Tongue (tissue), 3 donors: ENCODE measurements at places on chromosomes 11 and 22. TPM values are rescaled to one million over a fixed set of nuclear protein-coding genes. Genes with fewer than 3 reads are reported as not detected.
A peak's percentile ranks its signal among the peaks of the same experiment; 100 is the strongest.

DNA sequence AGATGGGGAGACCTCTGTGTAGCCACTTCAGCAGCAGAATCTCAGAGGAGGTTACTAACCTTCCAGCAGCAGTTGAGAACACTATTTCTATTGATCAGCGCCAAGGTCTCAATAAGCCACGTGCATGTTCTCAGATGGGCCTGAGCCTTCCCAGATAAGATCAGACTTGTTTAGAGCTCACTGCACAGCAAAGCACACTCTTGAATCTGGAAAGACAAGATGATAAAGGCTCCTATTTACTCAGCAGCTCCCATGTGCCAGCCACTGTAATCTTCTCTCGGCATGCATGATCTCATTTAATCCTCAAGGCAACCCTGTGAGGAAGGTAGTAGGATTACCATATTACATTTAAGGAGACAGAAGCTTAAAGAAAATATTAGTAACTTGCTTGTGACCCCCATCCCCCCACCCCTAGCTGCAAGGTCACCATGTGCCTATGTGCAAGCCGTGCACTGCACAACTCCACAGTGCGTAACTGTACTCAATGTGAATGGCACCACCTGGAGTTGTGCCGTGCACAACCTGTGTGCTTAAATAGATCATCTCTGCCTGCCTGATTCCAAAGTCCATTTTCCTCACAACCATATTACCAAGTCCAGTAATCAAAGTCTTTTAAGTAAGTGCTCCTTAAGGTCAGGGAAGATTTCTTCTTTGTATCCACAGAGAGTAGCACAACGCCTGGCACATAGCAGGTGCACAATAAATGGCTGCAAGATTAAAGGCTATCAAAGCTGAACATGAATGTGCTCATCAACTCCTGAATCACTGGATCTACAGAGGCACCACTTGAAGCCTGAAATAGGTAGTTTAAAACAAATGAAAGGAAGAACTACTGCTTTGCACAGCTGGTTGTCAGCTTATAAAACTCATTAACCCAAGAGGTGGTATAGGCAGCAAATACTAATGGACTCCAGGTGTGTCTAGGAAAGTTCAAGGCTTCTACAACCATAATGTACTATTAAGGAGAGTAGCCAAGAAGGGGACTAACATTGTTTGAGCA lies 293.8 kb downstream of the BUD13 start:
- DNase-seq = no peak

GRCh38 chr22:19756288-19757128 lies 4.1 kb upstream of the TBX1 start:
- DNase-seq = no peak

DNA sequence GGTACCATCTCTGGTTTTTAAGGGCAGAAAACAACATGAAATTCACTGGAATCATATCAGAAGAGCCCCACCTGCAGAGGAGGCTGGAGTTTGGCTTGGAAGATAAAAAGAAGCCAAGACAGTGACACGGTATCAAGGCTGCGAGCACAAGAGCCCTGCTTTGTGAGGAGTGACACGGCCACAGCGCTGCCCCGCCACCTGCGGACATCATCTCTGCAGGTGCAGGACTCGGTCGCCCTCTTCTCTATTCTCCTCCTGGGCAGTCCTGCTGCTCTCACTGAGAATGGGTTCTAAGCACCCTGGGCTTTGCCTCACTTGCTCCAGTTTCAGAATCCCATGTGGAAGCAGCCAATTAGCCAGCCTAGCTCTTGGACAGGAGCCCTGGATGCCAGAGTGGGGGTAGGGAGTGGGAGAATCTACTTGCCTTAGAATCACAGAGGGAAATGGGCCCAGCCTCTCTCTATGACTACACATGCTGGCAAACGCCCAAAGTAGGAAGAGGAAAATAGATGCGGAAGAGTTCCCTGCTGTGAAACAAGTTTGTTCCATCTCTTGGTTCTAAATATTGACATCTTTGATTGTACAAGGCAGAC lies 17.1 kb downstream of the APOL4 start:
- DNase-seq = peak; percentile 29

- no peak for DNase-seq
These were observed 122.6 kb upstream of the LMO1 start for GRCh38 chr11:8386134-8386864.

- no peak for DNase-seq
These were observed 23.4 kb downstream of the PANX1 start for GRCh38 chr11:94151903-94152677.

- no peak for DNase-seq
These were observed 21.7 kb downstream of the GRAMD4 start for GRCh38 chr22:46641811-46642266.

- DNase-seq = no peak
These were observed 42.3 kb upstream of the NFRKB start for GRCh38 chr11:129937592-129938238.

- no peak for DNase-seq
These were observed 45.0 kb upstream of the BIRC3 start for GRCh38 chr11:102272047-102272824.

DNA sequence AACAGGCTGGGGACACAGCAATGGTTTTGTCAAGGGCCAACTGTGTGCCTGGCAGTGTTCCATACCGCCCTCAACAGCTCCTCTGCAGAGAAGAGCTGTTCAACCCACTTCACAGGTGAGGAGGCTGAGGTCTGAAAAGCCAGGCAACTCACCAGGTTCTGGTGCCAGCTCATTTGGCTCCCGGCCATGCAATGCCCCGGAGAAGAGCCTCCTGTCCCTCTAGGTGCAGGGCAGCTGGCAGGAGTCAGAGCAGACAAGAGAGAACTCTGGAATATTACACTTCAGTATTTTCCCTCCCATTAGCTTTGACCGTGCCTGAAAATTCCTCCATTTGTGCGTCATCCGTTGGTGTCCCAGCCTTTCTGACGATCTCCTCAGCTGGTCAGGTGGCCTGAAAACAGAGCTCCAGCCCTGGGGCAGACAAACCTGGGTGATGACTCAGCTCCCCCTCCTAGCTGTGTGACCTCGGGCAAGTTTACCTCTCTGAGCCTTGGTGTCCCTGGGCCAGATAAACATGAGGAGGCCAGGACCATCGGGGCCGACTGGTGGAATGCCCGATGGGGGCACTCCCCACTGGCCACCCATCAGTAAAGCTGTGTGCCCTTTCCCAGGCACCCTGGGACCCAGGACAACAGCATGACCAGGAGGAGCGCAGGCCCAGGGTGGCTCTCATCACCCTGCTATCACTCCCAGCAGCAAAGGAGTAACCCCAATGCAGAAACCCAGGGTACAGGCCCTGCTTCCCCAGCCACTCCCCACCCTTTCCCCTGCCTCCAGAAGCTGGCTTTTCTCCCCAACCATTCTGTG lies 9.6 kb upstream of the C1QTNF6 start:
- DNase-seq = no peak

- DNase-seq = peak; percentile 84
These were observed 8.0 kb downstream of the TMEM86A start for GRCh38 chr11:18706330-18707243.

DNA sequence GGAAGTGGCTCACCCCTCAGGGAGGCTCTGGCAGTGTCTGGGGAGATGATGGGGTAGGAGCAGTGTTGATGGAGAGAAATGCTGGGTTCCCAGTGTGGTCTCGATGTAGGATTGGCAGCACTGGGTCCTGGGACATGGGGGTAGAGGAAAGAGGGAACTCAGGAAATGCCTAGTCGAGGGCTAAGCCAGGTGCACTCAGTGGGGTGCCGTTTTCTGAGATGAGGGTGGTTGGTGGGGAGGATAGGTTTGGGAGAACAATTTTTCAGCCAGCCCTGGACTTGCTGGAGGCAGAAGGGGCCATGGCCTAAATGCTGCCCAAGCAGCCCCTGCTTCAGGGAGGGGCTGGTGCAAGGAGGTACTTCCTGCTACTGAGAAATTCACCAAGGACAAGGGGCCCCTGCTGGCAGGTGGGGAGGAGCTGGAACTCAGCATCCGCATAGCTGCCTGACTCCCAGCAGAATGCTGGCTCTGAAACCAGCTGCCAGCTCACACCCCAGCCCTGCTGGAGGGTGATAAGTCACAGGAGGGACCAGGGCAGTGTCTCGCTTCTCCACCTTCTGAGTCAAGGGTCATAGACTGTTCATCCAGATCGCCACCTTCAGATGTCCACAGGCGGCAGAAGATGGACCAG lies 6.0 kb downstream of the CCDC157 start:
- DNase-seq = no peak

GRCh38 chr22:20396639-20397038 lies 2.7 kb downstream of the ZNF74 start:
- no peak for DNase-seq

DNA sequence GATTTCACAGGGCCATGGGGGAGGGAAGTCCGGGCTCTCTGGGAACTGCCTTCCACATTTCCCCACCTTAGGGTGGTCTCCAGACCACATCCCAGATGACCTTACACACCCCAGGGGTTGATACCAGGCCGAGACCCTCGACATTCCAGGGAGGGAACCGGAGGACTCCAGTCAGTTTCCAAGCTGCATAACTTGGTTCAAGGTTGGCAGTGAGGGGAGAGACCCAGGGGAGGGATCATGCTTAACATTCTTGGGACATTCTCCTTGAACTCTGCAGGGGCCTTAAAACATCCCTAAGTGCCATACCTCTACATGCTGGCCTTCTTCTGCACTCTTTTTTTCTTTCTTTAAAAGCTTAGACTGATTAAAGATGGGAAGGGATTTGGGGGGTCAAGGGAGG lies 251.0 kb downstream of the ST3GAL4 start:
- no peak for DNase-seq

DNA sequence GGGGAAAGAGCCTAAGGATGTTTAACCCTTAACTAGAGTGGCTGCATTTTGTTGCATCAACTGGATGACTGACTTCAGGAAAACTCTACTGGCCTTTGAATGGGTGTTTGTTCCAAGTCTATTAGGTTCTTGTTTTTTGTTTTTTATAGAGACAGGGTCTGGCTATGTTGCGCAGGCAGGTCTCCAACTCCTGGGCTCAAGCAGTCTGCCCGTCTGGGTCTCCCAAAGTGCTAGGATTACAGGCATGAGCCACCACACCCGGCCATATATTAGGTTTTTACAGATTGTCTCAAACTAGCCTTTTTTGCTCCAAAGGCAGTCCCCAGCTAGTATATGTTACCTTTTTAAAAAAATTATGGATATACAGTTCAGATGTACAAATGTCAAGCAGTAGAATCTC lies 1.1 kb downstream of the SMARCB1 start:
- DNase-seq = no peak

DNA sequence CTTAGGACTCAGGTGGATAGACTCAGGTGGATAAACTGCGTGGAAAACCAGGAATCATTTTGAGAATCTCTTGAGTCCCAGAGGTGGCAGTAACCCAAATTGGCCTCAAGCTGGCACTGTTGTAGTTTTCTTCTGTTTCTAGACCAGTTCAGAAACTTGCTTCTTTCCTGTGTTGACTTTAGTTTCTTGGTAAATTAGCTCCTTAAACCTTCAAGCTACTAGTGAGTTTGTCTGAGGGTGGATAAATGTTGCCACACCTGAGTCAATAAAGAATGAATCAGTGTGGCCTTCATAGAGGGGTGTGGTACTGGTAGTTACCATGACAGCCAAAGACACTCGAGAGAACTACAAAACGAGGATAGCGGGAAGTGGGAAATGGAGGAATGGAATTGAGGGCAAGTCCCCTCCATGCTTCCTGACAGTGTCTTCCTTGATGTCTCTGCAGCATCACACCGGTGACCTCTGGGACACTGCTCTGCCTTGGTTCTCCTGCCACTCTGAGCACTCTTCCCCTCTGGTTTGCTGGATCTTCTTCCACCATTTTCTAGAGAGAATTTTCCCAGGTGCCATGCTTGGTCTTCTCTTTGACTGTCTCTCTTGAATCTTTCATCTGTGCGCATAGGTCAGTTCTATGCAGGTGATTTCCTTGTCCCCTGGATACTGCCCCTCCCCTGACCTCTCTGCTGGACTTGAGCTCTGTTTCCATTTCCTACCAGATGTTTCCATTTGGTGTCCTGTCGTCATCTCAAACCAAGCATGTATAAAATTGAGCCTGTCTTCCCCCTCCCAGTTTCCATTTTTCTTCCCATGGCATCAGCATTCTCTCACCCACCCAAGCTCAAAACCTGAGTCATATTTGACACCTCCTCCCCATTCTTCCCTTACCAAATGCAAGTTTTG lies 7.2 kb downstream of the POLD4 start:
- DNase-seq = peak; percentile 62

DNA sequence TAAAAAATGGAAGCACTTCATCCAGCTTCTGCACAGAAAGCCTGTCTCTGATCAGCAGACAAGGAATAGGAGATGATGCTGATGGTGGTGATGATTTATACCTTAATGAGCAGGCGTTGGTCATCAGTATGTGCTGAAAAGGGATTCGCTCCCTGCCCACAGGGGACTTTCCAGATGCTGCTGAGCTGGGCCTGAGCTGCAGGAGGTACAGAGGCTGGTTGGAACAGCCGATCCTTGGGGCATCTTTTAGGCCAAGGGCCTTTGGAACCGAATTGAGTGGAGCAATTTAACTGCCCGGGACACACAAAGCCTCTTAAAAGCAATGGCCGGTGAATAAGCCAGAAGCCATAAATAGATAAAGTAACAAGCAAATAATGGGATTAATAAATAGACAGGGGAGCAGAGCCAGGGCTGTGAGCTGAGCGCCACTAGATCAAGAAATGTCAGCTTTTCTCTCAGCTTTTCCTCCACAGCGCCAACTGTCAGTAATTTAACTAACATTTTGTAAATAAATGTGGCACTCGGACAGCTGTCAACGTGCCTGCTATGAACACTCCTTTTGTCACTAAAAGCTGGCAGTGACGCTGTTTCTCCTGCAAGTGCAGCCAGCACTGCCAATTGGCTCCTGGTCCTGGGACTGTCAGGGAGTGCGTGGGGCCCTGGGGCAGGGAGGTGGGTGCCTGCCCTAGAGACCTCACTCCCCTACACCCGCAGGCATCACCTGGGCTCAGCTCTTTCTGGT lies 562.3 kb downstream of the NTM start:
- peak; percentile 51 for DNase-seq

DNA sequence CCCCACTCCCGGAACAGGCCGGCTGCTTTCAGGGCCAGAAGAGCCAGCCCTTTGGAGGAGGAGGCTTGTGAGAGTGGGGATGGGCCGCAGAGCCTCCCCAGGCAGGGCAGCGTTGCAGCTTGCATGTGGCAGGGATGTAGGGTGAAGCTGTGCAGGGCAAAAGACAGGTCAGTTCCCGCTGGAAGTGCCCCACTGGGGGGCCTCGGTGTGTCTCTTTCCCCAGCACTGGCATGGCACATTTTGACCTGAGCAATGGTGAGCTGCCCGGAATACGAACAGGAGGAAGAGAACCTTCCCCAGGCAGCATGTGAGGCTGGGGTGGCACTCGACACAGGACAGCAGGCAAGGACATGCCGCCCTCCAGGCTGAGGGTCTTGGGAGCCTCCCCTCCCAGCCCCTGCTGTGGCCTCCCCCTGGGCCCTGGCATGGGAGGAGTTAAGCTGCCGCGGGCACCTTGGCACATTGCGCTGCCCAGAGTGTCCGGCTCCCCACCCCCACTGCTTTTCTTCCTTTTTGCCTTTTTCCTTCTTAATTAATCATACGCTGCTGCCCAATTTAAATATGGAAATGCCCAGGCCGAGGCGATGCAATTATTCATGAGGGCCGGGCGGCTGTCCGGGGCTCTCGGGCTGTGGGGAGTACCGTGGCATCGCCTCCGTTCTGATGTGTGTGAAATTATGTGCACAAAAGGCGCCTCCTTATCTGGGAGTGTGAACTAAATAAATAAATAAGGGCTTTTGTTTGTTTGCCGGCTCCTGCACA lies 76.0 kb upstream of the WNT7B start:
- no peak for DNase-seq

APOL5 gene
- total RNA-seq = 0.82 TPM

SREBF2 gene
- total RNA-seq = 47.6 TPM

TBX1 gene
- total RNA-seq = 28.5 TPM

SAA4 gene
- total RNA-seq = not detected

GRM5 gene
- 0.21 TPM for total RNA-seq

PKNOX2 gene
- total RNA-seq = 12.3 TPM

THRSP gene
- 2.1 TPM for total RNA-seq

KCTD14 gene
- total RNA-seq = 2.9 TPM
